ENCODE measurements at places on chromosomes 1 and 21.
A peak's percentile ranks its signal among the peaks of the same experiment; 100 is the strongest.

DNA sequence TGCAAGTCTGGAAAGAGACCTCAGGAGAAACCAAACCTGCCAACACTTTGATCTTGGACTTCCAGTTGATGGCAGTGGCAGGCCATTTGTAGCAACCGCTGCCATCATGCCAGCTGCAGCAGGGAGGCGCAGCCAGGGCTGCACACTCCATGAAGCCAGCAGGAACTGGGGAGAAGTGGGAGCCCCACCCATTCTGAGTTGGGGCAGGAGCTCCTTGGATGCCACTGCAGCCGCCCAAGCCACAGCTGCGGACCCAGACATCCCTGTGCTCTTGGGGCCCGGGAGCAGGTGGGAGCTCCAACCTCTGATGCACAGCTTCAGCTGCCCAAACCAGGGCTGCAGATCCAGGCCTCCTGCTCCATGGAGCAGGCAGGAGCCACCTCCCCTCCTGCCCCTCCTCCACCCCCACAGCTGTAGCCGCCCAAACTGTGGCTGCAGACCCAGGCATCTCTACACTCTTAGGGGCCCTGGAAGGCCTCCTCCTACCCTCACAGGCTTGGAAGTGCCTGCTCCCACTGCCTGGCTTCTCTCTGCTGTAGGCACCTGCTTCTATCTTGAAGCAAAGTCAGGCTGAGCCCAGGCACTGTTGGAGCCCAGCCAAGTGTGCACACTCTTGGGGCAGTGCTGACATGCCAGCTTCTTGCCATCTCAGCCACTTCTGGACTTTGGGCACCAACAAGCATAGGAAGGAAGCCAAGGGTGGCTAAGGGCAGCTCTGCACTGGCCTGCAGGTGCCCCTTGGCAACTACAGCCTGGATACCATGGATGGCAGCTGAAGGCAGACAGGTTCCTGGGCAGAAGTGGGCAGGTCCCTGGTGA, 20.0 kb upstream of the DISP1 start:
- DNase-seq: no peak

GRCh38 chr1:180262628-180263488, 32.8 kb downstream of the LHX4 start:
- DNase-seq: no peak

DNA sequence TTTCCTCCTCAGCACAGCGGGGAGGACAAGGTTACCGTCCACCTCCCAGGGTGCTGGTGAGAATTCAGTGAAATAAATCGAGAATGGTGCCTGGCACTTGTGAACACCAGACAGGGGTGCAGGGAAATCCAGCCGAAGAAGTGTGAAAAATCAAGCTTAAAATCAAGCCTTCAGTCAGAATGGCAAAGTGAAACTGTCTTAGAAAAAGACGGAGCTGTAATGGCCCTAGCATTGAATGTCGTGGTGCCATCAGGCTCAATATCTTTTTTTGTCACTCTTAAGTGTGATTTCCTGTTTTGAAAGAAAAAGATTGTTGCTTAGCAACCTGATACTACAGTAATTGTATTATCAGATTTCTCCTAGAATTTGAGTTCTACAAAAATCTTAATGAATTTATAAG, 22.1 kb downstream of the EDARADD start:
- DNase-seq: no peak

DNA sequence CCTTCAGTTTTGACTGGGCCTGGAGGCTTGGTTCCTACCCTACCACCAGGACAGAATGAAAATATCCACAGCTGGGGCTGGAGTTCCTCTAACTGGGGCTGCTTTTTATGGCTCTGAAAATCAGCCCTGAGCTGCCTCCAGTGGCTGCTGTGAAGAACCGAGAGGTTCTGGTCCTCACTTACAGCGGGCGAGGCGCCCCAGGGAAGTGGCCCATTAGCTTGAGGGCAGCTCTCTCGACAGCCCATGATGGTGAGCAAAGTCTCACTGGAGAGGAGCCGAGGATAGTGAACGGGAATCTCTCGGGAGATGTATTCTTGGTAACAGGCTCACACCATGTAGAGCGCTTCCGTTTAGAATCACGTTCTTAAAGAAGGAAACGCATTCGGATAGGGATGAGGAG, 459.7 kb downstream of the KIF26B start:
- no peak for DNase-seq

DNA sequence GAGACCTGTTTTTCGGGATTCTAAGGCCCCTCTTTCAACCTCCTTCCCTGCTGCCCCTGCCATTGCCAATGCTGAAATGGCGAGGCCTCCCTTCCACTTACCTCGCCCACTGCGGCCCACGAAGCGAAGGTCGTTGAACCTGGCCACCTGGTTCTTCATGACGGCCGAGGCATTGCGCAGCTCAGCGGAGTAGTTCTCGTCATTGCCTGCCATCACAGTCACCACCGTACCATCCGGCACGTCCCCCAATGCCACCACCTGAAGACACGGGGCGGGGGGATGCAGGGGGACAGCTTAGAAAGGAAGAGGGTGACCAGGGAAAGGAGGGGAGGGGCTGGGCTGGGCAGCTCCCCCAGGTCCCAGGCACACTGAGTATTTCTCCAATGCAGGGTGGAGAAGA, 2.6 kb downstream of the RUNX3 start:
- DNase-seq: no peak

- DNase-seq: no peak
Measured at GRCh38 chr1:42476605-42477004, 13.5 kb downstream of the CCDC30 start.

GRCh38 chr1:71667216-71667615, 586.4 kb upstream of the ZRANB2 start:
- DNase-seq: peak; percentile 26

GRCh38 chr1:966135-966703, at the start of gene PLEKHN1:
PLEKHN1 (plus strand) TSS chr1:966482; CDS start chr1:966532, 50 bp downstream.
- DNase-seq: no peak

- DNase-seq: no peak
Measured at GRCh38 chr1:151476083-151476482, 16.8 kb upstream of the POGZ start.

GRCh38 chr1:187415065-187415464, 586.3 kb downstream of the PLA2G4A start:
- DNase-seq: no peak

- no peak for DNase-seq
Measured at GRCh38 chr1:46705408-46705807, 13.5 kb downstream of the EFCAB14 start.

- DNase-seq: no peak
Measured at GRCh38 chr1:33634806-33635205, 162.4 kb downstream of the ZSCAN20 start.

DNA sequence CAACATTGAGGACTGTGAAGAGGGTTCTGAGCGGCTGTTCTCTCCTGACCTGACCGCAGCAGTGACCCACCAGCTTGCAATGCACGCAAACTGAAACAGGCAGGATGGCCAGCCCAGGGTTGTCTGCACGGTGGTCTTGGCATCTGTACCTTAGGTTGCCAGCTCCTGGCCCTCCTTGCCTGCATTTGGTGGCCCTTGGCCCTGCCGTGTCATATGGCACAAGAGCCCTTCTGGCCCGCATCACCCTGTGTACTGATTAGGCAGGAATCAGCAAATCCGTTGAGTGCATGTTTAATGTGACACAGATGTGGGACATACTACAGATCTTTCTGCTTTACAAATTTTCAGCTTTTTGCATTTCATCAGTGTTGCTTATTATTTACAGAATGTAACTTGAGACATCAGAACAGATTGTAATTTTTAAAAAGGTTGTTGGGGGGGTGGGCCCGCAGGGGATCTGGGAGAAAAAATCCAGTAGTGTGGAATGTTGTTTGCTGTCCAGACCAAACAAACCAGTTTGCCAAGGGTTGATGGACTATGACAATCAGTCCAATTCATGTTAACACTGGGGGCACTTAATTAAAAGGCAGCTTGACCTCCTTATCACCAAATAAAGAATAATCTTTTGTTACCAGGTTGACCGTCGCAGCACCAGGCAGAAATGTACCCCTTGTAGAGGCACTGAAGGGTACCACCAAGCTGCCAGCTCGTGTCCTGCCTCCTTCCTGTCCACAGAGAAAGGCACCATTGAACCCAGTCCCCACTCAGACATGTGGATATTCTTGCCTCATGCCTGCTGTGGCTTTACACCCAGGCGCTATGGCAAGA, 132.6 kb downstream of the DHRS3 start:
- no peak for DNase-seq

DNA sequence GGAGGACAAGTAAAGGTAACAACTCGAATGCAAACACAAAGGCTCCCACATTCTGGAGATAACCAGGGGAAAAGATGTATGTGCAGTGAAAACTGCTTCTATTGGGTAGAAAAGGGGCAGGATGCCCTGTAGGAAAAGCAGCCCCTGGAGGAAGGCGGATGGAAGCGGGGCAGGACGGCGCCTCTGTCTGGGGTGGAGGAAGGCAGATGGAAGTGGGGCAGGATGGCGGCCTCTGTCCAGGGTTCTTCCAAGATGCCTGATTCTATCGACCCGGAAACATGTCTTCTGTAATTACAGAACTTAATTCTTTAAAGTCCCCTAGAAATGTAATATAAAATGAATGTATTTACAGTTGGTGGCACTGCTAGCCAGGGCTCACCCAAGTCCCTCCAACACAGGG, 24.0 kb upstream of the LRRC47 start:
- DNase-seq: no peak

DNA sequence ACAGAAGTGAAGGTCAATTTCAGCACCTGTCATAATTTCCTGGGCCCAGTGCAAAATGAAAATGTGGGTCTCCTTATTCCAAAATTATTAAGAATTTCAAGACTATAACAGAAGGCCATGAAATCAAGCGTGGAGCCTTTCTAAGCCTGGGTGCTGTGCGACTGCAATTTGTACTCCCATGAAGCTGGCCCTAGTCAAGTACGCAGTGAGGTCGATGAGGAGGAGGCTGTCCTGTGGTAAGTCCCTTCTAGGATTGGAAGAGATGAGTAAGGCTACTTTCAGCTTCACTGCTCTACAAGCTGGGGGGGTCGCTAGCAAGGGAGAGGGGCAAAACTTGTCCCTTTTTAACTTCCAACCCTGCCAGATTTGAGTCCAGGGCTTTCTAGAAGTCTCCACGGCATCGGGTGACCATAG, 410 bp upstream of the NUDC start:
- no peak for DNase-seq

- peak; percentile 24 for DNase-seq
Measured at GRCh38 chr1:182446033-182446669, 3.8 kb upstream of the RGSL1 start.

GRCh38 chr1:53249706-53250105, 11.4 kb upstream of the MAGOH start:
- DNase-seq: peak; percentile 52

GRCh38 chr1:97364086-97364485, 556.7 kb downstream of the DPYD start:
- no peak for DNase-seq

DNA sequence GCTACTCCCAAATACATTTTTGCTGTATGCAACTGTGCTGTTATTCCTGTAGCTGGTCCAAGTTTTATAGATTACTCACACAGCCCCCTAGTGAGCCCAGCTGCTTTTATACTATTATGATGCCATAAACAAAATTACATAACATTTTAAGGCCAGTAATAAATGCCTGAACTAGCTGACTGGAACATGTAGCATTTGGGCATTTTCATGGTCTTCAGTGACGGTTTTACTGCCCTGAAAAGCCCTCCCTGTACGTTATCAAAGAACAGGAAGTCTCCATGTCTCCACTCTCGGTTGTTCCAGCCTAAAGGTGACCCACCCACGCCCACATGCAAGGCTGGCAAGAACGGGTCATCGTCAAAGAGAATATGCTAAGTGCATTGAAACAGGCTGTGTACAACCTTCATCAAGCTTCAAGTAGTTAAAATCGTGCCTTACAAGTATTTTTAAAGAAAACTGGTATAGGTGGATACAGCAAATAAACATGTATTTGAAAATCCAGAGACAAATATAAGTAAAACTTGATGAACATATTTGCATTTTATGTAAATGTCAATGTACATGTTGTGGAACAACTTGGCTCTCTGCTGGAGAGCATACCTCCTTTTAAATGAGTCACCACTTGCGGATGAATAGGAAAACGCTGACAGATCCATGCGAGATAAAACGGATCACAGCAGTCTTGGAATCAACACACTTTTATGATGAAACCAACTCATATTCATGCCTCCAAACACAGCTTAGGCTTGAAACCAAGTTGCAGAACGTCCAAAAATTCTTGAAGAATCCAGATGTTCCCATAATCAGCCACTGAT, 520.5 kb downstream of the SMYD3 start:
- no peak for DNase-seq

GRCh38 chr1:3087049-3087448, 18.0 kb downstream of the PRDM16 start:
- DNase-seq: no peak

DNA sequence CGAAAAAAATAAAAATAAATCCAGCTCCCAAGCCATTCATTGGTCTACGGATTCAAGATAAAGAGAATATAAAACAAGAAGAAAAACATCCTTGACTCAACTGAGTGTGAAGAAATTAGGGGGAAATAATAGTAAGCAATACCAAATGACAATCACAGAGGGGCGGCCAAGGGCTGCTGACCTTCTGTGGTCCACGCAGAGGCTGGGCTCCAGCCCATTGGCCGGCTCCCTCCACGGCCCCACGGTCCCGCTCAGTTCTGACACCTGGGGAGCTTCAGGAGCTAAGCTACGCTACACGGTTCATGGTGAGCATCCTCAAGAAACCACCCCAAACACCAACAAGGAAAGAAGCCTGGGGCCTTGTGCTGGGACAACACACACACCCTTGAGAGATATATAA, 400 bp upstream of the KRTAP10-12 start:
- no peak for DNase-seq

DNA sequence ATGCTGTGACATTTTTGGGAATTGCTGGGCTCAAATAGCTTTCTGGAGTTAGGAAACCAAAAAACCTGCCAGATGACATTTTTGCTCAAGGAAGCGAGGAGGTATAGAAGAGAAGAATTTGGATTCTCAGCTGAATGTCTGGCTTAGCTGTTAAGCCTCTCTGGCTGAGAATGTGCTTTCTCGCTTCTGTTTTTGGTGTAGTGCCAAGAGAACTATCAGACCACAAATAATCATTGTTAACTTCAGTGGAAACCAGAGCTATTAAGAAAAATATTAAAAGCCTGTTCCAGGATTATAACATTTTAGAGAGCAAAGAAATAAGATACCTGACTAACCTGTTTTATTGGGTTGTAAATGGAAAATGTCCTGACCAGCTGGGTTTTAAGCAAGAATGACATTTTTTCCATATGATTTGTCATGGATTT, 39.5 kb upstream of the DIPK1A start:
- DNase-seq: no peak

GRCh38 chr1:50279622-50280330, 143.5 kb downstream of the DMRTA2 start:
- DNase-seq: no peak

DNA sequence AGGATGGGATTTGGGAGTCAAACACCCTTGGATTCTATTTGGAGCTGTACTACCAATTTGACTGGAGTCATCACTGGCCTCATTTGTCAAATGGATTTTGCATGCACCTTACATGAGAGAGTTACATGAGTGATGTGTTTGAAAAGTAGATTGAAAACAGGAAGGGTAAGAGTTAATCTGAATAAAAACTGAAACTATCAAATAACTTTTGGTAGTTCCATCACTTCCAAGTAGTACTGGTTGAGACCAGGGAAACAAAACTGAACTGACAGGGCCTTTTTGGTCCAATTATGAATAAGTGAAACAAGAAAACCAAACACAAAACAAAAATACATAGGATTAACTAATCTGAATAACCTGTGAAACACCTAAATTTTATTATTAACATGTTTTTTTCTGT, 30.2 kb downstream of the NUCKS1 start:
- DNase-seq: no peak
